AG09319 (cell line): ENCODE measurements at places on chromosomes 13 and 19.

- DNase-seq, result no peak
Measured at GRCh38 chr13:114241918-114242317, 7.2 kb downstream of the CDC16 start.

DNA sequence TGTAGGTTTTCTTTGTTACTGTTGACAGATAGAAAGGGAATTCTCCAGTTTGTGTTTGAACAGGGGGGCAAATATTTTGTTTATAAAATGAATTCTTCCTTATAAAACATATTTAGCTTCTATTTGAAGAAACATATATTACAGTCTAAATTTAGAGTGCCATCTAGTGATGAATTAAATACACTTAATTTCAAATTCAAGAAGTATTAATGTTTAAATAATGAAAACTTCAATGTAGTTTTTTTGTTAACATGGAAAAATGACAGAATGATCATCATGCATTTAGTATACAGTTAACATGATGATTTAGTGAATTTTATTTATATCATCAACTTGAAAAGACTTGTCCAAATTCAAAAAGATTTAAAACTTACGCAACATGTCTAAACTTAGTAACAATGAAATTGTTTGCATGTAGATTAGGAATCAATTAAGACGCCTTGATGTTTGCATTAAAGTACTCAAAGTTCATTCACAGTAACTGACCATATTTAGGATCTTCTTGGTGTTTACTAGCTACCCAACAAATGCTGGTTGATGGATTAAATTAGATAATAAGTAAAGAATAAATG lies 765.9 kb upstream of the SLITRK1 start:
- DNase-seq, result no peak

GRCh38 chr19:29671393-29672160 lies 6.3 kb downstream of the PLEKHF1 start:
- DNase-seq, result no peak

- DNase-seq, result no peak
Measured at GRCh38 chr19:2584002-2584401, 108.1 kb downstream of the GADD45B start.

DNA sequence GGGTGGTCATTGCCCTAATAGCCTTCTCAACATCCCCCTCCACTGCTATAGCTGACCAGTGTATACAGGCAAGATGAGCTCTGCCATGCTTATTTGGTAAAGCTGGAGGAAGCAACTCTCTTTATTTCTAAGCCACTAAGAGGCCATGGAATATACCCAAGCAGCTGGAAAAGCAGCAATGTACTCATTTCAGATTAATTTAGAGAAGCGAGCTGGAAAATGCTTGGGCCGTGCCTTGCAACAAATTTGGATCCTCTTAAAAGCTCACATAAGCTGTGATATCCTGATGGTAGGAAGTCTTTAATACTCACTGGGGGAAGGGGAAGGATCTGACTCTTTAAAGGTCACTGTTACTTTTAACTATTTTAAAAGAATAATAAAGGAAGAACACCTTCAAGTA lies 77.8 kb downstream of the TEX26 start:
- no peak for DNase-seq

- no peak for DNase-seq
Measured at GRCh38 chr13:45240143-45240542, 39.3 kb upstream of the KCTD4 start.

DNA sequence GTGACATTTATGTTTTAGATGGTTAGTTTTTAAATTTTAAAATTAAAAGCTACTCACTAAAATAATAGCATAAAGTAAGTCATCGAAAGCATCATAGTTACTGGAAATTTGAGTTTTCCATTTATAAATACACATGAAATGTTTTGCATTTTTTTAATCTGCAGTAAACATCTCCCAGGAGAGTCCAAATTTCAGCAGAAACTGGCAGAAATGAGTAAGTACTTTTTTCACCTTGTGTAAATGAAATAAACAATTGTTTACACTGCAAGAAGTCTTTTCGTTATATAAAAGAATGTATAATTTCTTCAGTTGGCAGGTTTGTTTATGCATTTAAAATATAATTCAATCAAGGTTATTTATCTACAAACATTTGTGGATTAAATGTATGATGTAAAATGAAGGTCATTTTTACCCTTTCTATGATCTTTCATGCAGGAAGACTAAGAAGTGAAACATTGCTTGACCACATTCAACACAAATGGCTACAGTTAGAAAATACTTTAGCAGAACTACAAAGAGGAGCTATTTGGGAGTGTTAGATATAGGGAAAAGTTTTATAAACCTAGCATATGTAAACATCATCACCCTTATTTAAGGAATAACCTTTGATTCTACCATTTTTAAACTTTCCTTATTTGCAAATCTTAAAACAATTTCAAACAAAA lies 55.6 kb downstream of the RCBTB2 start:
- no peak for DNase-seq

- DNase-seq, result no peak
Measured at GRCh38 chr13:51524829-51525566, 59.3 kb upstream of the WDFY2 start.

DNA sequence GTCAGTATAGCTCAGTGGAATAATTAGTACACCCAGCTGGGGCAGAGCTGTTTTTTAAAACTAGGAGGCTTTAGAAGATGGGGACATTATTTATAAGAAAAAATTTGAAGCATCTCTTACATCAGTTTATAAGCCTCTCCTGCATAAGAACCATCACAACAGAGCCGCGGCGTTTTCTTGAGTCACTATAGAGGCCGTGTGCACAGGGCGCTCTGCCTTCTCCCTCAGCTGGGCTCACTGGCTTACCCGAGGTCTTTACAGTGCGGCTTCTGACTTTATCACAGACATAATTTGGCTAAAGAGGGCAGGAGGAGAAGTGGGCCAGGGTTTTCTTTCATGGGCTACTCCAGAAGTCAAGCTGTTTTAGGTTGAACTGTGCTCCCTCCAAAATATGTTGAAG lies 135.5 kb upstream of the RNF113B start:
- DNase-seq, result no peak

DNA sequence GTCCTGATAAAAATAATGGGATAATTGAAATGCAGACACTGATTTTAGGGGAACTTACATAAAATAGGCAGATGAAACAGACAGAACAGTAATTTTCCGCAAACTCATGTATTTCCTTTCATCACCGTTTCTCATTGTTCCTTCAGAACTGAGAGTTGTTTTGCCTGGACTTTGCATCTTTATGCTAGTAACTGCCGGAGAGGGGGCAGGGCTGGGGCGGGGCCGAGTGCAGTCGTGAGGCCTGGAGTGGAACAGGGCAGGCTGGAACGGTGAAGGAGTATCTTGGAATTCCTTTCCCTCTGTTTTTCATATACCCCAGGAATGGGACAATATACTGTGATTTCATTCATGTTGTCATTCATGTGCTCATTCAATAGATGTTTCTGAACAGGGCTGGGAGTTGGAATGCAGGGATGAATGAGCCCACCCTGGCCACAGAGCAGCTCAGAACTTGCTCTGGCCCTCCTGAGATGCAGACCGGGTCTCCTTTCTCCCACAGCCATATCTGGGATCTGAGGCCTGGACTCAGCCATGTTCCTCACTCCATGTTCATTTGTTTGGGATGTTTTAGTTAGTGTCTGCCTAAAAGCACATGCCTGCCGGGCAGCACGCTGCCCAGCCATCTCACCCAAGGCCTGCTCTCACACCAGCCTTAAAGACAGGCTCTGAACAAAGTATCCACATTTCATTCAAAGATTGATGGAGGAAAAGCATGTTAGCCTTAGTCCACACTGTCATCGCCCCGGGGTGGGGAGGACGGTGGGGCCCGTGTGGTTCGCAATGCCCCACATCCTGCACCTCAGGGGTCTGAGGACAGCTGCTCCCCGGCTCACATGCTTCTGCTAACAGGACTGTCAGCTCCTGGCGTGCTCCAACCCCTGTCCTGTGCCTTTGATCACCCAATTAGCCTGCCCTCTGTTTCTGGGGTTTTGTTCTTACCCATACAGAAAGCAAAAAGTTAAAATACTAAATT lies 92.9 kb downstream of the SOX1 start:
- no peak for DNase-seq

- no peak for DNase-seq
Measured at GRCh38 chr19:6767357-6768235, at the start of gene SH2D3A. SH2D3A (minus strand) TSS chr19:6767435; CDS start chr19:6763748, 3,687 bp downstream.

GRCh38 chr13:26213345-26213744 lies 8.8 kb downstream of the RNF6 start:
- no peak for DNase-seq

- DNase-seq, result no peak
Measured at GRCh38 chr13:50531917-50532899, 311.3 kb downstream of the DLEU7 start.

GRCh38 chr13:28953714-28954418 lies 133.7 kb downstream of the MTUS2 start:
- no peak for DNase-seq

- no peak for DNase-seq
Measured at GRCh38 chr19:8086849-8087248, 34.3 kb downstream of the CCL25 start.

DNA sequence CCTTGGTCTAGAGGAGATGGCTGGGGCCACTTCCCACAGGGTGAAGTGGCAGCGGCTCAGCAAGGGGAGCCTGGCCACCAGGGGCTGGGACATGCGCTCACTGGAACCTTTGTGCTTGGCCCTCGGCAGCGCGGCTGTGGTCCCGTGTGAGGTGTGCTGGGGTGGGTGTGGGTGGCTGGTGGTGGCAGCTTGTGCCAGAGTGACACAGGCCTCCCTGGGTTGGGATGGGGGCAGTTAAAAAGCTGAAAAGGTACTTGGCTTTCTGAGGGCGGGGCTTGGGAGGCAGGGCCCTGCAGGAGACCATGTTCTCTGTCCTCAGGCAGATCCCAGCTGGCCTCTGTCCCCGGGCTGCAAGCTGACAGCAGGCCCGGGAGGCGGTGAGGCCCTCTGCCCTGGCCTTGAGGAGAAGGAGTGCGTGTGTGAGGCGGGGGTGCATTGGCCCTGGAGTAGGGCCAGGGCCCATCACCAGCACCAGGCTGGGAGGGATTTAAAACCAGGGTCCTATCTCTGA lies 17.3 kb downstream of the MPND start:
- DNase-seq, result no peak

DNA sequence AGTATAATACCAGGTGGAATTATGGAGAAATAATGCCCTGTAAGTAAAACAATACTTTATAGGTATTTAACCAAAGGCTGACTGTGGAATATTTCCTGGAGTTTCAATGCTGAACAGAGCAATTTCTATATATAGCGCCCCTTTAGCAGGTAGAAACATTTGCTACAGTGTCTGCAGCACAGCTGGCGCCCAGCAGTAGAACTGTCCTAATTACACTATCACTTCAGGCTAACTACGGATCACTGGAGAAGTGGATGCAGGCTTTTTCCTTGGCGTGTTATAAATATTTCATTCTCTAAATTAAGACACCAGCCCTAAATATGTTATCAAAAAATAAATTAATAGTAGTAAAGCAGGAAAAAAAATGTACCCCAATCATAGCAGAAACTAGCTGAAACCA lies 3.1 kb downstream of the SHISA2 start:
- DNase-seq, result no peak
